ENCODE measurements at places on chromosomes 2 and 18. TPM values are rescaled to one million over a fixed set of nuclear protein-coding genes. Genes with fewer than 3 reads are reported as not detected.

ZCCHC2 gene
- 41.1 TPM for total RNA-seq

C2orf78 gene
- not detected for total RNA-seq

C2orf76 gene
- total RNA-seq, result 17.6 TPM

CMPK2 gene
- total RNA-seq, result 5.6 TPM

THSD7B gene
- 0.66 TPM for total RNA-seq

ATRAID gene
- total RNA-seq, result 44.0 TPM

FBXO15 gene
- 6.5 TPM for total RNA-seq

SLC11A1 gene
- 25.4 TPM for total RNA-seq

CYB5A gene
- total RNA-seq, result 29.1 TPM

RAD51AP2 gene
- 0.87 TPM for total RNA-seq

POTEC gene
- total RNA-seq, result not detected

OTOS gene
- 12.4 TPM for total RNA-seq

WDR33 gene
- total RNA-seq, result 55.5 TPM

TUBB8B gene
- not detected for total RNA-seq

Data from dorsolateral prefrontal cortex (tissue), 122 donors.